ENCODE measurements at places on chromosomes 1 and 21.

DNA sequence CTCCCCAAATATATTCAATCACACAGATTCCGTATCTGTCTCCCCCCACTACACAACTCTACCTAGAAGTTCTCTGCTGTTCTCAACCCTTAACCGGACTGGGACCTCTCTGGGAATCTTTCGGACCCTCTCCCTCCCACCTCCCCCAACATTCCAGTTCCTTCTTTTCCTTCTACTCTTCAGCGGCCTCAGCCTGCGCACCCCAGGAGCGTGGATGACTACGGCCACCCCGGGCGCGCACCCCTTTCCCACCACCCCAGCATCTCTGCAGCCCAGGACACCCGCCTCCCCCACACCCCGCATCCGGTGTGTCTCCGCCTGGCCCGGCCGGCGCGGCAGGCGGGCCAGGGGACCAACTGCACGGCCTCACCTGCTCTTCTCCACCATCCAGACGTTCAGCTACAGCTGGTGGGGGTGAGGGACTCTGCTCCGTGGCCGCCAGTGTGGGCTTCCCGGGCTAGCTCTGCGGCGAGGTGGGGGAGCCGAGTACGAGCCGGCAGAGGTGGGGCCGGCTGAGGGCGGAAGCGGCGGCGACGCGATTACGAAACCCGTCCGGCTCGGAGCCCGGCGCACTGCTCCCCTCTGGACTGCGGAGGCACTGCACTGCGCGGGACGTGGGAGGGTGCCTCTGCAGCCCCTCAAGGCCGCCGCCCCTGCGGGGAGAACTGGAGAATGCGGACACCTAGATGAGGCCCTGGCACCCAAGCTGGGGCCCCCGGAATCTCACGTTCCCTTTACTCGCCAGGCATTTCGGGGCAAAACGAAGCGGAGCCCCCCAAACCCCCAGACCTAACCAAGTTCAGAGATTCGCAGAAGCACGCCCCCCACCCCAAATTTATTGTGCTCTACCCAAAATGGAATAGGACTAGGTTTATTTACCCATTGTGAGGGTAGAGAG is at the start of gene CDC42SE1:
Gene CDC42SE1, minus strand, starts transcription at position 514 of the 898 bp plus-strand sequence. CDS start 3,892 bp downstream, outside the sequence.
- peak; percentile 83 for DNase-seq

DNA sequence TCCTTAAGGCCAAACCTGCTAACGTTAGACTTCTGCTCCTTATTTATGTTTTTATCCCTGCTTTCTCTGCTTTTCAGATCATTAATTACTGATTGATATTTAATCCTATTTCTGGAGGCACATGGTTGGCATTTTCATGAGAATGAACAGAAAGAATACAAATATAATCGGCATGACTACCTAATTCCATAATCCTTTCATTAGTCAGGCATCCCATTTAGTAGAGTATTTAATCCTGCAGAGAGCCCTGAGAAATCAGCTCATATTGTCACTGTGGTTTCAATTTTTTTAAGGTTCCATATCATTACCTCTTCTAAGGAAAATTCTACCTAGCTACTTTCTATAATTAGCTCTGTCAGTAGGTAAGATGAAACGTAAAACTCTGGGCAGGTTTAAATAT is 238.8 kb downstream of the NCAM2 start:
- DNase-seq = no peak

GRCh38 chr1:13541435-13542215 is 27.8 kb upstream of the LRRC38 start:
- DNase-seq = no peak

GRCh38 chr1:29623501-29623900 is 387.2 kb downstream of the PTPRU start:
- no peak for DNase-seq

GRCh38 chr1:30809514-30810263 is 52.1 kb upstream of the LAPTM5 start:
- no peak for DNase-seq

DNA sequence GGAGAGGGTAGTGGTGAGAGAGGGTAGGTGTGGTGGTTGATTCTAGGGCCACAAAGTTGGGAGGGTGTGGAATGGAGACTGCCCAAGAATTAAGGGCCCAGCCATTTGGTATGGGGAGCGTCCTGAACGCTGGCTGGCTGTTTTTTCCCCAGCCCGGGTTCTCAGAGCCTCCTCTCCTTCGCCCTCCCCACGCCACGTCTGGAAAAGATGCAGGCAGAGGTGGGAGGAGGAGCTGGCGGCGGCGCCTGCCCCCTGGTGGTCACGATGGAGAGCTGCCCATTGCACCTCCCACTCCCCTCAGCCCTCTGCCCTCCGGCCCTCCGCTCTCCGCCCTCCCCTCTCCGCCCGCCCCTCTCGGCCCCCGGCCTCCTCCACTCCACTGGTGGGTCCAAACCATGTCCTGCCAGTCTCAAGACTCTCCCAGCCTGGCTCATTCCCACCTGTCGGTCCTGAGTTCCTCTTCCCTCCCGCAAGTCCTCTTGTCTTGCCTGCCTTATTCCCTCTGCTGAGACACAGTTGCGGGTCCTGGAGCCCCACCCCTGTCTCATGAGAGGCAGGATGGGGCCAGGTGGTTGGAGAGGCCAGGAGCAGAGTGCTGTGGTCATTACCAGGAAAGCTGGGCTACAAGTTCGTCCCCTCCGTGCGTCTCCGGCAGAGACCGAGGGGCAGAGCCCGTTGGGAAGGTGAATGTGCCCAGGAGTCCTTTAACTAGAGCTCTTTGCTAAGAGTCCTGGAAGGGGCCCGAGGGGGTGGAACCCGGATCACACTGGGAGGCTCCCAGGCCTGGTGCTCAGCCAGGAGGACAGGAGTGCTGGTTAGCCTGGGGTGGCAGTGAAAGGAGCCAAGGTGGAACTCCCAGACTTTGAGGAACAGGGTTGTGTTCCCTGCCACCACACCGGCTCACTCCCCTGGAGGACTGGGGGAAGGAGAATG is 22.6 kb downstream of the ETNK2 start:
- peak; percentile 51 for DNase-seq

DNA sequence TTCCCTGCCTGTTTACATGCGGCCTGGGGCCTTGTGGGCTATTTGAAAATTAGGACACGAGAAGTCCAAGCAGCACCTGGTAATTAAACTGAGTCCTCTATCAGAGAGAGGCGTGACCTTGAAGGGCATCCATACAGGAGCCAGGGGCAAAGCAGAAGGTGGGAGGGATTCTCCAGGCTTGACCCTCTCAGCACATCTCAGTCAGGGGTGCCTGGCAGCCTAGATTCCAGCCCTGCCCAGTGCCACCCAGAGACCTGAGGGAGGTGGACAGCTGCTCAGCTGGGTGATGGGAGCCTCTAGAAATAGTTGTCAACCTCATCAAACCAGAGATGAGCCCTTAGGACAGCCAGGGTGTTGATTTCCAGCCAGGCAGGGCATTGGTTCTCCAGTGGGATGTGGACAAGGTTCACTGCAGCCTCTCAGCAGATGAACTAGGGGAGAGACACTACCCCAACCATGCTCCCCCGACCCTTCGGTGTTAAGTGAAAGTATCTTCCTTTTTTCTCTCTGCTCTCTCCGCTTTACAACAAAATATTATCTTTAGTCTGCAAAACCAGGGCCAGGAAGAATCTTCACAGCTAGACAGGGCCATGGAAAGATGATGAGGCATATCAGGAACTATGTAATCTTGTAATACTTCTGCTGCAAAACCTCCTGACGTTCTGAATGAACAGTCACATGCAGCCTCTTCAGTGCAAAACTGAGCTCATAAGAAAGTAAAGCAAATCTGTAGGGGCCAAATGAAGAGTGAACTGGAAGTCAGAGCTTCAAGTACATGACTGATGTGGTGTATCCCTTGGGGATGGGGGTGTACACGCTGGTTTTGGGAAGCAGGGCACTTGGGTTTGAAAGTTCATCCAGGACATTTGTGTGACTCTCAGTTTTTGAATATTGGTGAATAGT is 35.9 kb upstream of the ATP5PO start:
- no peak for DNase-seq

DNA sequence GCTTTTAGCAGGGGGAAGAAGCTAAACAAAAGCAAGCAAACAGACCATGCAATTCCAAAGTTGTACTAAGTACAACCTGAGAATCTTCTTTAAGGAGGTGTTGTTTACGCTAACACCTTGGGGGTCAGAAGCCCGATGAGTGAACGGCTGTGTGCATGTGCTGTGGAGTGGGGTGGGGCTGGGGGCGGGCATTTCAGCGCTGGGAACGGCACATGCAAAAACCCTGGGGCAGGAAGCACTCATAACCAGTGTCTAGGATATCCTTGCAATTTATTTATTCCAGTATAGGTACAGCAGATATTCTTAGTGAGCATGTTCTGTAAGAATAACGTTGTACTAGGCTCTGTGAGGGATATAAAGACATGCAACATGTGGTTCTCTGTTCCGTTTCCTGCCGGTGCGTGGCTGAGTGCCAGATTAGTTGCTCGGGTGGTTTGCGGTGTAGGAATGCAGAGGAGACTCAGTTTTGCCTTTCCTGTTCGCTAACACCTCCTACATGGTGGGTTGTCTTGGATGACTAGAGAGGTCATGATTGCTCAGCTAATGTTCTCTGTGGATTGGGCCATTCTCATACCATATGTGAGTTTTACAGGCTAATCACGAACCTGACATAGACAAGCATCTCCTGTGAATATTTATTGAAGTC is 3.7 kb downstream of the FASLG start:
- DNase-seq = peak; percentile 83
